ENCODE measurements at places on chromosomes 13 and 19.

- no peak for DNase-seq
These were observed 2.1 kb upstream of the ATP4B start for GRCh38 chr13:113660066-113660465.

GRCh38 chr19:14406645-14407401 lies 12.3 kb downstream of the DDX39A start:
- DNase-seq, result no peak

GRCh38 chr13:113041293-113041690 lies 64.3 kb upstream of the F7 start:
- DNase-seq, result no peak

DNA sequence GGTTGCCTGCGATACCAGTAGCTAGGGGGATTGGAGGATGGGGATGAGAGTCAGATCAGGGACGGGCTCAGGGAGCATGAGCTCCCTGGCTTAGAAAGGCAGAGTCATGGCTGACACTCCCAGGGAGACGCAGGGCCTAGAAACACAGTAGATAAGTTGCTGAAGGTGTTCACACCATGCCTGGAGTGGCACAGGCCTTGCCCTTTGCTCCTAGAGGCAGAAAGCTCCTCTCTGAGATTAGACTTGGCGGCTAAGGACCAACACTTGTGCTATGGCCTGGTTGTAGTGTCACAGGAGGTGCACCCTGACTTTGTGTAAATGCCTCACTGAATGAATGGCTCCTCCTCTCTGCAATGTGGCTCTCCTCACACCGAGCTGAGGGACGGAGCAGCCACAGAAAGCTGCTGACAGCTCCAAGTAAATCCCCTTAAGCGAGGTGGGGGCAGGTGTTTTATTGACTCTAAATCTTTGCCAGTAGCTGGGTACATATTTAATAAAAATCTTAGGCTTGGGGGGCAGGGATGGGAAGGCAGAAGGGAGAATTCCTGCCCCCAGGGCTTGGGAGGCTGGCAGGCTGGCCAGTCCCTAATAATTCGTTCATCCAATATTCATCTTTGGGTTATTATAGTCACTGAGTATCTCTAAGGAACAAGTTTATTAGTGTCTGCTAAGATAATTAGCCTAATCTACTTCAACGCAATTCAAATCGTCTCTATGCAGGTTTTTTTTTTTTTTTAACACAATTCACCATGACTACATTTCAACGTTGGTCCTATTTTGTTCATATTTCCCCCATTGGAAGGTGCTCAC lies 54.9 kb downstream of the SIAH3 start:
- no peak for DNase-seq

GRCh38 chr19:13149628-13150186 lies 468 bp downstream of the STX10 start:
- DNase-seq, result no peak

GRCh38 chr13:52980695-52981094 lies 47.9 kb upstream of the OLFM4 start:
- DNase-seq, result no peak

DNA sequence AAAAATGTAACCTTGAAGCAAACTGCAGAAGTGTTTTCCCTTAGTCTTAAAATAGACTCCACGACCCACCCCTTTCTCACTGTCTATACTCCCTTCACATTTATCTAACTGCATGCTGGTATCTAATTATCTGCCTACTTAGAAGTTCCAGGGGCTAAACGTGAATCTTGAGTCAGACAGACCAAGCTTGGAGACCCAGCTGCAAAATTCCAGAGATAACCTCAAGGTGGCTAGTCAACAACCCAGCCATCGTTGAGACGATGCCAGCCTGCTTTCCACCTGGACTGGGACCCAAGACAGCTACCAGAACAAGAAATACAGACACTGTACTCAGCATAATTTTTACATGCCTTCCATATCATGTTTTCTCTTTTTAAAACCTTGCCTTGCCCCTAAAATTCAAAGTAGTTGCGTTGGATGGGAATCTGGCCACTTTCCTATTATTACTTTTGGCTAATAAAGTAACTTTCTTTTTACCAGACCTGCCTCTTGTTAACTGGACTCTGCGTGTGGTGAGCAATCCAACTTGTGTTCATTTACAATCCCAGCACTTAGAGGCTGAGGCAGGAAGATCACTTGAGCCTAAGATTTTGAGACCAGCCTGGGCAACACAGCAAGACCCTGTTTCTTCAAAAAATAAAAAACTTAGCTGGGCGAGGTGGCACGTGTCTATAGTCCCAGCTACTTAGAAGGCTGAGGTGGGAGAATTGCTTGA lies 82.3 kb downstream of the CDADC1 start:
- DNase-seq, result no peak

DNA sequence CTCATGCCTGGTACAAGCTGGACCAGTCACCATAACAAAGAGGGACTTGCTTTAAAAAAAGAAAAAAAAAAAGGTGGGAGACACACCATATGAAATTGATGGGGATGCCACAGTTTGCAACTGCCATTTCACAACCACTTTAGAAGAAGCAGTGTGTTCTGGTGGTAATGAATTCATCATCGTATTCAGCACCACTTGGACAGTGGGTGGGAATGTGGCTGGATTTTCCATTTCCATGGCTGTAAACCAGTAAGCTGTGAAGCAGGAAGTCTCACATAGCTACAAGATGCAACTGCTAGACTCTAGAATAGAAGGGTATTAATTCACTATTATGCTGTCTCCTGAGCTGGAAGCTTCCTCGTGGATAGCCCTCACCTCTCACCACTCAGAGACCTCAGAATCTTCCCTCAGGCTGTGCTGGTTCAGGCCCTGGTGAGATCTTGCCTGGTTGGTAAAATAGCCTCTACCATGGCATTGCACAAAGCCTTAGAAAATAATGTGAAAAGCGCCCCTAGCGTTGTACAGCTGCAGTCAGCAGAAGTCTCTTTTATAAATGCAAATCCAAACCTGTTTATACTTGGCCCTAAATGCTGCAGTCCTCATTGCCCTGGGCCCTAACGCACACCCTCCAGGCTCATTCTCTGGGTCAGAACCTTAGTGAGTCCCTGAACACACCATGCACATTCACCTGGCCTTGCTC lies 150.7 kb downstream of the KCTD15 start:
- no peak for DNase-seq

GRCh38 chr13:106681536-106681935 lies 113.6 kb upstream of the ARGLU1 start:
- no peak for DNase-seq

DNA sequence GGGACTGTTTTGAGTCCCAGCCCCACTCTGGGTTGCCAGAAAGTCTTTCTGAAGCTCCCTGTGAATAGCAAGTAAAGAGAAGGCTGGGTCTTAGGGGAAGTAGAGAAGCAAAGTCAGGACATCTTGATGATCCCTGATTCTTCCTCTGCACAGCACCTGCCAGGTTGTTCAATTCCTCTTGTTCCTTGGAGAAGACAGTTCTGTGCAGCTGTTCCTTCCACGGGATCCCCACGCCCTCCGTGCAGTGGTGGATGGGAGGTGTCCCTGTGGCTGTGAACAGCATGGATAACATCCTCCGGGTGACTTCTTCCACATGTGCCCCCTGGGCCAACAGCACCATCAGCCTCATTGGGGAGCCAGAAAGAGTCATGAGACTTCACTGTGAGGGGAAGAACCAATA lies 29.1 kb upstream of the IGLON5 start:
- DNase-seq, result no peak

DNA sequence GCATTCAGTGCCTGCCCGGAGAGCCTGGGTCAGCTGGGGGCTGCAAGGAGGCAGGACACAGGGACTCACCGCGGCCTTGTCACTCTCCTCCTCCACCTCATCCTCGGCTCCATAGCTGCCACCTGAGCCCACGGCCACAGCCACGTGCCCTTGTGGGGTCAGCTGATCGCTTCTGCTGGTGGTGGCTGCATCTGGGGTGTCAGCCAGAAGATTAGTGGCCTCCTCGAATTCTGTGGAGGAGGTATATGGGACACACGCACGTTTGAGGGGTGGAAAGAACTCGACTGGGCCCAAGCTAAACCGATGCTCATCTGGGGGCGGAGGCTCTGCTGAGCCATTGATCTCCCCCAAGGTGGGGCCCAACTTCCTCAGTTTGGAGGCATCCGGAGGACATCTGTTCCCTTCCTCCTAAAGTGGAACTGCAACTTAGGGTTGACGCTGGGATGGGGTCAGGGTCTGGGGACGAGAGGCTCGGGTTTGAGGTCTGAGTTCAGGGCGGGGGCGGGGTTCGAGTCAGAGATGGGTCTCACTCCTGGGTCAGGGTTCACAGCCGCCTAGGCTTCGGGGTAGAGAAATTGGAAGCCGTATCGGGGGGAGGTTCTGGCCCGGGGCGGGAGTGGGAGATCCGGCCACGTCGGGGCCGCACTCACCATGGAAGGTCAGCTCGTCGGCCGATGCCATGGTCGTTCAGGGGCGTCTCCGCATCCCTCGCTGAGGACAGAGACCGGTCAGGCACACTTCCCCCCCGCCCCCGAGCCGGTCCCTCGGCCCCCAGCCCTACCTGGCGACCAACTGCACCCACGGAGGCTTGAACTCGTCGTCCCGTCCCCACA lies 493 bp downstream of the YIPF2 start:
- no peak for DNase-seq

DNA sequence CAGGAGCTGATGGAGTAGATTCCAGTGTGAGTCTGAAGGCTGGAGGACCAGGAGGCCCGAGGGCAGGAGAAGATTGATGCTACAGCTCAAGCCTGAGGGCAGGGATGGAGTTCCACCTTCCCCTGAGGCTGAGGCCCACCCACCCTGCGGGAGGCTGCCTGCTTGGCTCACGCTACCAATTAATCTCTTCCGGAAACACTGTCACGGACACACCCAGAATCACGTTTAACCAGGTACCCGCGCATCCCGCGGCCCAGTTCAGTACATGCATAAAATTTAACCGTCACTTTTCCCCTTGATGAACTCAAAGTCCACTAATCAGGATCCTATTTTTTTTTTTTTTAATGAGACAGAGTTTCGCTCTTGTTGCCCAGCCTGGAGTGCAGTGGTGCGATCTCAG lies 5.2 kb upstream of the ZNF628 start:
- no peak for DNase-seq

GRCh38 chr13:56066321-56066720 lies 1074.4 kb upstream of the PRR20A start:
- no peak for DNase-seq

DNA sequence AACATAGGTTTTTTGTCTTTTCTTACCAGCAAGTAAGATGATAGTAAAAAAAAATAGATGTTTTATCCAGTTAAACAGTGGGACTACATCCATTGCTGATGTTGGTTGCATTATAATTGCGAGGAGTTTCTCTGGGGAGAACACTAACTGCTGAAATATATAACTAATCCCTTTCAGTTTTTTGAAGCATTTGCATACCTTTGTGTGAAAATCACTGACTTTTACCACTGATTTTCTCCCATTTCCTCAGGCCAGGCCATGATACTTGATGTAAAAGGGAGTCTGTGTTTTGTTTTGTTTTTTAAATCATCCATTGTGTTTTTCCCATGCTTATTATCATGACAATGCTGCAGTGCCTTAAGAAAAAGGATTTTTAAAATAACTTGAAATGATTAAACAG lies 699.5 kb downstream of the PCDH9 start:
- no peak for DNase-seq

DNA sequence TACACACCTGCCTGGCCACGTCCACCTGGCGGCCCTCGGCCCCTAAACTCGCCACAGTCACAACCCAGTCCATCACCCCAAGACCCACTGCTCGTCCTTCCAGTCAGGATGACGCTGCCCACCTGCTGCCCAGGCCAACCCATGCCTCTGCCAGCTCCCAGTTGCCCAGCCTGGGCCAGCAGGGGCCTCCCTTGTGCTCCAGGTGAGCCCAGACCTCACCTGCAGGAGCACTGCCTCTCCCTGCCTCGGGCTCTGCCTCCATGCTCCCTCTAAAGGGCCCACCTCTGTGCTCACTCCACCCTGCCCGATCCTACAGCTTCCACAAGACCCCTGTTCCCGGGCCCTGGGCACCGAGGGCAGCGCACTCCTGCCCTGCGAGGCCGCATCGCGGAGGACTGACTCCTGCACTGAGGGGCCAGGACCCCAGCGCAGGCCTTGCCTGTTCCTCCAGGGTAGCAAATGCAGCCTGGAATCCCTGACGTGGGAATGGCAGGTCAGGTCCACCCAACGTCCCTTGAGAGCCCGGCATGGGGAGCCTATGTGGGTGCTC lies 8.0 kb upstream of the CACTIN start:
- no peak for DNase-seq

DNA sequence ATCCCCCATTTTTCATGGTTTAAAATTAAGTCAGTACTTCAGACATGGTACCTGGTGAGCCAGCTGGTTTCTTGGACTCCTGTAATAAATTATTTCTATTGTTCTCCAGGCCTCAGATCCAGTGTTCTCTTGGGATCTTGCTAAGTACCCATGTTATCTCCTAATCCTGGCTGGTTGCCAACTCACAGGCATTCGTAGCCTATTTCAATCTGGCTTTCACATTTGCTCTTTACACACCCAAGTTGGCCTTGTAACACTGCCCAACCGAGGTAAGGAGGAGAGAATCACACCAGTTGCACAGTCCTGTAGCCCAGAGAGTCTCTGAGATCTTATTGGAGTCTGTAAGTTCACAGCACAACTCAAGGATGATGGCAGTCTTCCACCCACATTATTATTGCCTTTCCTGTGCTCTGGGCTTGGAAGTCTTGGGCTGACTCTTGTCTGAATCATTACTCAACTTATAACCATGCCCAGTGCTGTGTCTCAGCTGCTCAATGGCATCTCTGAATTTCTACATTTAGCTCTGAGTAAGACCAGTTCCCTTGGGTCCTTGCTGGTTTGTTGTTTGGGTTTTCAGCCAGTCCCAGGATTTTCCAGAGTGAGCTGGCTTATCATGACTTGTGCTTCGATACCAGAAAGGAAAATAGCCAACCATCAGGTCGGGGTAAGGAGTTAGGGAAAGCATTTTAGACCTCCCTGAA lies 76.6 kb upstream of the KLF12 start:
- DNase-seq, result no peak

DNA sequence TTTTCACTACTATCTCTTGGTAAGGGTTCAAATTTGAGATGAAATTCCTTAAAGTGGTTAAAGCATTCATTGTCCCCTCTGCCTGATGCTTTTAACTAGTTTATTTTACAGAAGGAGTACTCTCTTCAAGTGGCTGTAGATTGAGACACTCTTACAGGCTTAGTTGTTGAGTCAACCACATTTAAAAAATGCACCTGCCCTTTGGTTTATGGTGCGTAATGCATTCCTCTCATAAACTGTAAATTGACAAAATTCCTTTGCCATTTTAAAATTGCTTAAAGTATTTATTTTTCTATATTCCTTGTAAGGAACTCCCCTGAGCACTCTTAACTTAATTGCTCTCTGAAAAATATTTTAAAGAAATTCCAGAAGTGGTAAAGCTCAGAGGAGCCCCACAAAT lies 826 bp upstream of the GPC5 start:
- no peak for DNase-seq

- DNase-seq, result no peak
These were observed 133.4 kb downstream of the OXGR1 start for GRCh38 chr13:96860882-96861281.

DNA sequence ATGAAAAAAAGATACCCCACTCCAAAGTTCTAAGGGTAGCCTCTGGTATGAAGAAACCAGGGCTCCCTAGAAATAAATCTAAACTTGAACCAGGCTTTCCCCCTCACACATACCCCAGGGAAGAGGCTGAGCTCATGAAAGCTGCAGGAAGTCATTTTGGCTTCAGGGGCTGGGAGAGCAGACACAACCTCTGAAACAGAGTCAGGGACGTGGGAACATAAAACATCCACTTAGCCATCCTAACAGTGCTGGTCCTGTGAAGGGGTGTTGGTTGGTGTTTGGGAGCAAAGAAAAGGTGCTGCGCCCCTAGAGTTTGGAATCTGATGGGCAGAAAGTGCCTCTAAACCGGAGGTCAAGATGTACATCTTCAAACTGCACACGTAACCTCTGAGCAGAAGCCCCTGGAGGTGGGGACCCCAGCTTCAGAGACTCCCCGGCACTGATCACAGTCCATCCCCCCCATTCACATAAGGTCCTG lies 15.8 kb downstream of the RAB3D start:
- no peak for DNase-seq

Data from stimulated activated CD4-positive, alpha-beta T cell treated with anti-CD3 and anti-CD28 coated beads, Interleukin-2, amount 100 ng/mL, for 48 hours (primary cell).